Hepatocyte (in vitro differentiated cells): ENCODE measurements at places on chromosomes 12 and 14. TPM values are rescaled to one million over a fixed set of nuclear protein-coding genes. Genes with fewer than 3 reads are reported as not detected.

DNA sequence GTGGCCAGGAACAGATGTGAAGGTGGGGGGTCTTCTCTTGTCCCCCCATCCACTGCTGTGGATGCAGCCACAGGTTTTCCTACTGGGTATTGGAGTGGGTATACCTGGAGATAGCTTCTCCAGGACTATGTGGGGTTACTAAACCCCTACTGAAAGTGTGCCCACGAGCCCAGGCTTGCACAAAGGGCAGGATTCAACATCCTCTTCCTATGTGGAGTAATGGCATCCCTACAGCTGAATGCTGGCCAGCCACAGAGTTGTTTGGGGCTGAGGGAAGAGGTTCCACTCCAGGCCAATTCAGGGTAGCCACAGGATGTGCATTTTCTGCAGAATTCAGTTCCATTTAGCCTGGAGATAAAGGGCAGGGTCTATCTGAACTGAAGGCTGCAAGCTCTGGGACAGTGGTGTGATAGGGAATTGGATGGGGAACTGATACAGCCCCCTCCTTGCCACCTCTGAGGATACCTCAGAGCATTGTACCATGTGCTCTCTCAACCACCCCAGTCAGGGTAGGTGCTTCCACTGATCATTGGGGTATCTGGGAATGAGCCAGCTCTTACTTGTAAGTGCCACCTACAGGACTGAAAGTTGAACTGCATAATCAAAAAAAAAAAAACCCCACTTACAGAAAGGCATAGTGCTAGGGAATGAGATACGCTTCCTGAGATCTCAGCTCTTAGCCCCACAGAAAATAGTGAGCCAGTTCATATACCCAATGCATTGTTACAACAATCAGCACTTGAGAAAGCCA is 187.1 kb downstream of the KITLG start:
- H3K27ac ChIP-seq = no peak overlapping the region
- no peaks in the 10 kb centered on the region for H3K27me3 ChIP-seq
- DNase-seq = peak; percentile 19
- no peaks in the 10 kb centered on the region for H3K36me3 ChIP-seq
- no peaks in the 10 kb centered on the region for H3K4me1 ChIP-seq
- no peak overlapping the region for H3K4me3 ChIP-seq

- H3K27me3 ChIP-seq = no peaks in the 10 kb centered on the region
- no peak for DNase-seq
- no peaks in the 10 kb centered on the region for H3K36me3 ChIP-seq
- H3K4me3 ChIP-seq = no peak overlapping the region
- no peak overlapping the region for H3K27ac ChIP-seq
- H3K4me1 ChIP-seq = no peaks in the 10 kb centered on the region
These were observed 253.3 kb downstream of the SLC15A4 start for GRCh38 chr12:128570191-128571065.

GRCh38 chr12:31897781-31898503 is 61.3 kb upstream of the RESF1 start:
- no peaks in the 10 kb centered on the region for H3K36me3 ChIP-seq
- DNase-seq = peak; percentile 24
- no peaks in the 10 kb centered on the region for H3K27me3 ChIP-seq
- H3K4me1 ChIP-seq = peaks cover 6% of the 10 kb centered on the region
- no peak overlapping the region for H3K4me3 ChIP-seq

PZP gene
- total RNA-seq = 0.08 and 0.10 TPM in 2 replicates

CFAP54 gene
- 0.20 and 0.67 TPM in 2 replicates for total RNA-seq

GRCh38 chr12:54784115-54784514 is 70.2 kb upstream of the MUCL1 start:
- H3K27ac ChIP-seq = no peak overlapping the region
- no peaks in the 10 kb centered on the region for H3K4me1 ChIP-seq
- no peak for DNase-seq
- no peaks in the 10 kb centered on the region for H3K36me3 ChIP-seq
- no peaks in the 10 kb centered on the region for H3K27me3 ChIP-seq

ACSM4 gene
- total RNA-seq = not detected in 2 replicates

IQSEC3 gene
- total RNA-seq = 0.36 and 0.70 TPM in 2 replicates
